ENCODE measurements at places on chromosomes 4 and X.

GRCh38 chr4:158754385-158755180 lies 14.2 kb upstream of the FNIP2 start:
- no peak for DNase-seq

DNA sequence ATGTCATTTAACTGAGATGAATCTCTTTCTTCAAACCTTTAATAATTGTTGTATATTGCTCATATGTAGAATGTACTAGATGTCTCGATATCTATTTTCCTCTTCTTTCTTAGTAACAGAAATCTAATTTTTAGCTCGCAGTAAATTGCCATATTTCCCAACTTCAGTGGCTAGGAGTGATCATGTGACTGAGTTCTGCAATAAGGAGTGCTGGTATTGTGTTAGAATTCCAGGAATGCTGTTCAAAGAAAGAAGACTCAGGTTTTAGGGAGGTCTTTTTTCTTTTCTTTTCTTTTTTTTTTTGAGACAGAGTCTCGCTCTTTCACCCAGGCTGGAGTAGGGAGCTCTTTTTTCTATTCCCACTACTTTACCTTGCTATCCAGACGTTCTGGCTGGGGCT lies 81.7 kb downstream of the SLC10A7 start:
- no peak for DNase-seq

DNA sequence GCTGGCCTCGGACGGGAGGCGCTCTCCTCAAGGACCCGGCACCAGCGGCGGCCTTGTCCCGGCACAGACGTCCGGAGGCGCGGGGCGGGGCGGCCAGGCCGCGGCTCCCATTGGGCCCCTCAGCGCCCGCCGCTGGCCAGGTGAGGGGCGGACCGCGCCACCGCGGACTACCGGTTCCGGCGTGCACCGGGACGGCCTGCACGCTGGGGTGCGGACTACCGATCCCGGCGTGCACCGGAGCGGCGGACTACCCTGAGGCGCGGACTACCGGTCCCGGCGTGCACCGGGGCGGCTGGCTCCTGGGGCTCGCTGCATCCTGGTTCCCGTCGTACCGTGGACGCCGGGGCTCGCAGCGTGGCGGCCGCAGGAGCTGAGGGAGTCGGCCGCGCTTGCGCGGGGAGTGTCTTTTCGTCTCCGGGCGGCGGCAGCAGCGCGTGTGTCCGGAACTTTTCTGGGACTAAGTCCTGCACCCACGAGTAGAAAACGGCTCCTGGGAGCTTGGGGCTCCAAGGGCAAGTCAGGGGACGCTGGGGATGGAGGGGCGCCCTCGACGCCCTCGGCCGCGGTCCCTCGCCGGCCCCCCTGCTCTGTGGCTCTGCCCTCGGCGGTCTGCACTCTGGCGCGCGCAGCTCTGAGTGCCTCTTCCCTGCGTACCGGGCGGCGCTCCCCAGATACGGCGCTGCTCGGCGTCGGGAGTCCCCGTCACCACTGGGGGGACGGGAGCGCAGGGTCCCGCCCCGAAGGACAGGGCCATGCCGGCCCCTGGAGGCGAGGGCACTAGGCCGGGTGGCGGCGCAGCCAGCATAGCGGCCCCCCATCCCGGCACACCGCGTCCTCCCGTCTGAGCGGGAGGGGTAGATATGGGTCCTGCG lies at the start of gene LETM1:
LETM1 (minus strand) TSS at position 86 of the 872 bp plus-strand sequence. CDS start 206 bp downstream, outside the sequence.
- peak; percentile 97 for DNase-seq

DNA sequence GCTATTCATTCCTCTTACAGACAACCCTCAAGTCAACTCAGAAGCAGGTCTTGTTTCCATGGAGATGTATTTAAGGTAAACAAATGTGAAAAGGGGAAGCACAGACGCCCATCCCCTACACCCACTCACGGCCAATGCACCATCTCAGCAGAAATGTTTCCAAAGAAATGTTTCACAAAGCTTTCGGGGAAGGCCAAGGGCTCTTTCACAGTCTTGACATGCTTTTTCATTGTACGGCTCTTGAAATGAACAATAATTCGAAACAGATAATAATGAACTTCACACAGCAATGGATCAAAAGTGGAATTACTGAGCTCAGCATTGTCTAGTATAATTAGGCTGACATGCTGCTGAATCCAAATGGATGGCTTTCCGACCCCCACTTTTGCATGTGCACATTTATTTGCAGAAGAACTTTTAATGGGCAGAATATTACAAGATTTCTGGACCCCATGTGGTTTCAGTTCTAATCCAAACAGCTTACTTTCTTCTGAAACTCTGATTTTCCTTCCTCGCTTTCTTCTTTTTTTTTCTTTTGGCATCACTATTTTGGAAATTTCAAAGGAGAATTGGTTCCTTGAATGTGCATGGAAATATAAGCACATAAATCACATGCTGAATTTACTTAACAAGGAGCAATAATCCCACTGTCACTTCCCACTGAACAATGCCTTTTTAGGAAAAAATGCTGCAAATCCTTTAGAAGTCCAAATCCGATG lies 160.9 kb downstream of the SMIM20 start:
- DNase-seq: peak; percentile 62

DNA sequence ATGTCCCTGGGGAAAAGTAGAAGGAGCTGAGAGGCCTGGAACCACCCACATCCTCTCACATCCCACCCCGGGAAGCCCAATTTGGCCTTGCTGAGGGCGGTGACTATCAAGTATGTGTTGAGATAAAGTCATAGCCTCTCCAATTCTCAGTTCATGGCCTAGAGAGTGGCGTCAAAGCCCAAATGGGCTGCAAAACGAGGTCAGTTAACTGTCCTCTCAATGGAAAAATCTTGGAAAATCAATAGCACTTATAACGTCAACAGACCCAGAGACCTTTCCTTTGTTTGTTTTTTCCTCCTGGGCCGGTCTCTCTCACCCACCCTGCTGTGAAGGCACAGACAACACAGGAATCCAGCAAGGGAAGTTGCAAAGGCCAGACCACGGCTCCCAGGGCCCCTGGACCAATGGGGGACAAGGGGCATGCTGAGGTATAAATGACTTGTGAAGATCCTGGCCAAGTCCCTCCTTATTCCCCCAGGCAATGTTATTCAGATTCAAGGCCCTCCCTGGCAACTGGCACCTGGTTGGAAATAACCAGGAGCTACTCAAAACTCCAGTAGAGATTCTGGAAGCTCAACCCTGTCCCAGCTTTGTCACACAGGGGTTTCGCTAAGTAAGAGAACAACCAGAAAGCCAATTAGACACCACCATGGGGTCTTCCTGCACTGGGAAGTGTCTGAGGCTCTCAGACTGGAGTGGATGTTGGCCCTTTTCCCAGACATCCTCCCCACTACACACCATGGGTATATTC lies 38.6 kb downstream of the TSC22D3 start:
- DNase-seq: no peak

GRCh38 chr4:147034372-147034771 lies 88.7 kb upstream of the TTC29 start:
- no peak for DNase-seq

Data from right hindlimb (tissue), 1 donor.